Activated T-helper 1 cell treated with anti-CD3 and anti-CD28 coated beads, Interleukin-2, amount 50 U/mL, for 16 hours (primary cell): ENCODE measurements at places on chromosomes 5 and 9.

DNA sequence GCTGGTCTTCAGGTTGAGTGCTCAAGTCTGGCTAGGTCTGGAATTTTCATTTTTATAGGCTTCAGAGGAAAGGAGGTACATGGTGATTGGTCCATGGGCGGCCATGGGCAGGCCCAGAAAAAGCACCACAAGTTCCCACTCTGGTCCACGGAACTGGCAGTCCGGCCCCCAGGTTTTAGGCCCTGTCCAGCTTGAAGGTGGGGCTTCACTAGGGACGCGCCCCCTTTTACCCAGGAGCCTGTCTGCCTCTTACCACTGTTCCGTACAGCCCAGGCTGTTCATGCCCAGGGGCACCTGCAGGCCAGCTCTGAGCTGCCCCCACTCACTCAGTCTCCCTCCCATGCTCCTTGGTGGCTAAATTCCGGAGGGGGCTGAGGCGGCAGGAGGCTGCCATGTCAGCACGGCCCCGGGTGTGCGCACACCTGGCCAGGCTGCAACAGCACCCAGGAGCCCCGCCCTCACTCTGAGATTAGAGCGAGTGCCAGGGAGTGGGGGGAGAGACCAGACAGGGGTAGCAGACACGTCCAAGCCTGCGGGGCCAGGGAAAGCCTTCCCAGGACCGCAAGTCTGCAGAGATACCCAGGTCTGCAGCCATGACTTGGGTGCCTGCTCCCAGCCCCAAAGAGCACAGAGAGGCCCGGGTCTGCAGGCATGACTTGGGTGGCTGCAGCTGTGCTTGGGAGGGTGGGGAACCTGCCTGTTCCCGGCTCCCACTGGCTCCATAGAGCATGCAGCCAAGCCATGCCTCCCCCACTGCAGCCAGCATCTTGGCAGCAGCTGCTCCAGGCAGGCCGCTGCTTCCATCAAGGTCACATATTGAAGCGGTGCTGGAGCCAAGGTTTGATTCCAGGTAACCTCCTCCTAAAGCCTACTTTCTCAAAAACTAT lies 390.2 kb upstream of the SGCD start:
- DNase-seq: no peak

GRCh38 chr9:111678293-111678692 lies 16.9 kb downstream of the GNG10 start:
- no peak for DNase-seq

DNA sequence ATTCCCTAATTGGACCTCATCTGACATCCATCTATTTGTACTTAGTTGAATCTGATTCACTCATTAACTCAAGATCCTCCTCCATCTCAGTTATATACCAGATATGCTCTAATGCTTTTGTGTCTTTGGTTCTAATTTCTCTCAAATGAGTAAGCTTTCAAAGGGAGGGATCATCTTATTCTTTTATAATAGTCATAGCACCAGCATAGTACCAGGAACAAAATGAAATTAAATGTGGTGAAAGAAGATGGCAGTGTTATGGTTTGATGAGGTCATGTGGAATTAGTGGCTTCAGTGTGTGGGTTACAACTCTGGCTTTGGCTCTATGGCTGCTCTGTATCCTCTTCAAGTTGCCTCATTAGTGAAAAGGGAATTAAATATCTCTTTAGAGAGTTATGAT lies 32.5 kb upstream of the ZNF366 start:
- no peak for DNase-seq

GRCh38 chr9:16664211-16664610 lies 206.3 kb downstream of the BNC2 start:
- no peak for DNase-seq

- no peak for DNase-seq
Observed at GRCh38 chr9:92349771-92350739, 24.3 kb downstream of the CENPP start.

- no peak for DNase-seq
Observed at GRCh38 chr9:134712243-134712642, 70.6 kb downstream of the COL5A1 start.

DNA sequence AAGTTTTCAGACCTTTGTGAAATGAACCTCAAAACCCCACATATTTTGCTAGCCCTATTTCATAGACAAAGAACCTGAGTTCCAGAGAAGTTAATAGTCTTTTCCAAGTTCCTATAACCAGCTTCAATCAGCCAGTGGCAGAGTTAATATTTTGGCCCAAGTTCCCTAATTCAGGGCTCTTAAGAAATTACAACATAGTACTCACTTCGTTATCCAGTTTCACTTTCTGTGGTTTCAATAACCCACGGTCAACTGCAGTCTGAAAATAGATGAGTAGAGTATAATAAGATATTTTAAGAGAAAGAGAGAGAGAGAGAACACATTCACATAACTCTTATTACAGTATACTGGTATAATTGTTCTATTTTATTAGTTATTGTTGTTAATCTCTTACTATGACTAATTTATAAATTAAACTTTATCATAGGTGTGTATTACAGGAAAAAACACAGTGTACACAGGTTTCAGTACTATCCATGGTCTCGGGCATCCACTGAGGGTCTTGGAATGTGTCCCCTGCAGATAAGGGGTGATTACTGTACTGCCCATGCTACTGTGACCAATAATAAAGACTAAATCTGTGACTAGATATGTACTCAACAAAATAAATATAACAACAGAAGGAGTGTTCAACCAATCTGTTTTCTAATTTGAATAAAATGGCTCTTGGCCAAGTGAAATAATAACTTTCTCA lies 9.3 kb upstream of the MYOT start:
- DNase-seq: no peak

DNA sequence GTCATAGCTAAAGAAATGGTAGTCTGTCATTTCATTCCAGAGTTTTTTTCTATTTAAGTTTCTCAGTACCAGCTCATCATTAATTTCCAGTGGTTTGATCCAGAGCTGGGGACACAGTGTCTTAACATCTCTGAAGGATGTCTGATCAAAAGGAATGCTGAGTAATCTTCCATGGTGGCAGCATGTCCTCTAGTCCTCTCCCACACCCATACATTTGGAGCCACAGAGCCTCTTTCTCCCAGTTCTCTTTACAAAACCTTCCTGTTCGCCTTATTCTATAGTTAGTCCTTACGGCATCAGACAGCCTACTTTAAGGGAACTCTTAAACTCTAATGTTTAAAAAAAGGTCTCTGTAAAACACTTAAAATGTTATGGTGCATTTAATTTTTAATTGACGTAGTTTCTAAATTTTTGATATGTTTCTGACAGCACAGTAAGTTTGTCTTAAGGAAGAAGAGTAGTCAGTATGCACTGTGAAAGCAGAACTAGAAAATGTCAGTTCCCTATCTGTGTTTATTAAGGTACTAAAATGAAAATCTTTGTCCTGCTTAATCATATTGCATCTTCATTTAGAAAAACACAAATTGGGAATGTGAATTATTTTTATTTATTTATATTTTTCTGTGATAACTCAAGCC lies 96.8 kb downstream of the INIP start:
- DNase-seq: no peak

DNA sequence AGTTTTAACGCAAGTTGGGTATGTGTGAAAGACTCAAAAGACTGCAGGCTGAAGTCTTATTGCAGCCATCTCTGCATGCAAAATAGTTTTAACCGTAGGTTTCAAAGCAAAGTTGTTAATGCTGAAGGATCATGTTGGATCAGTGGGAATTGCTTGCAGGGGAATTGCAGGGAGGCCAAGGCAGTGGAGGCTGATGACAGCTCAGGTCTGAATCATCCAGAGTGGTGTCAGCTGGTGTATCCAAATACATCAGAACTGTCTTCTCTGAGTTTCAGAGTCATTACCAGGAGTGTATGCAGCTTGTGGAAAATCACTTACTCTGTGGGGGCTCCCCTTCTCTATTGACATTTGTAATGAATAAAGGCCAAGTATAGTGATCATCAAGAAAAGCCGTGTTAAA lies 435.7 kb downstream of the SH3GL2 start:
- DNase-seq: no peak

DNA sequence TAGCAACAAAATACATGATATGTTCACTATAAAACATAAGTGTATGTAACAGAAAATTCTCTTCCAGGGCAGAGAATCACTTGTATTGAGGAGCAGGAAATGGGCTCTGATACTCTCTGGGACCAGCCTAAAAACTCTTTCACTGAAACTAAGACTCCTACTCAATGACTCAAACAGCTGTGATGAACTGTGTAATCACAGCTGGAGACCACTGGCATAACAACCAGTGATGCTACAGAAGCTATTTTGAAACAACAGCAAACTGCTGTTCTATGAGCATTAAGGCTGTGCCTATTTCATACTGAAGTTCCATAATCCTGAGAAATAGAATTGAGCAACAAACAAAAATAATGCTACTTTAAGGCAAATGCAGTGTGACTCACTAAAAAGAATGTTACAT lies 594.0 kb downstream of the HINT1 start:
- no peak for DNase-seq

GRCh38 chr5:125402787-125403186 lies 656.3 kb upstream of the ZNF608 start:
- no peak for DNase-seq

DNA sequence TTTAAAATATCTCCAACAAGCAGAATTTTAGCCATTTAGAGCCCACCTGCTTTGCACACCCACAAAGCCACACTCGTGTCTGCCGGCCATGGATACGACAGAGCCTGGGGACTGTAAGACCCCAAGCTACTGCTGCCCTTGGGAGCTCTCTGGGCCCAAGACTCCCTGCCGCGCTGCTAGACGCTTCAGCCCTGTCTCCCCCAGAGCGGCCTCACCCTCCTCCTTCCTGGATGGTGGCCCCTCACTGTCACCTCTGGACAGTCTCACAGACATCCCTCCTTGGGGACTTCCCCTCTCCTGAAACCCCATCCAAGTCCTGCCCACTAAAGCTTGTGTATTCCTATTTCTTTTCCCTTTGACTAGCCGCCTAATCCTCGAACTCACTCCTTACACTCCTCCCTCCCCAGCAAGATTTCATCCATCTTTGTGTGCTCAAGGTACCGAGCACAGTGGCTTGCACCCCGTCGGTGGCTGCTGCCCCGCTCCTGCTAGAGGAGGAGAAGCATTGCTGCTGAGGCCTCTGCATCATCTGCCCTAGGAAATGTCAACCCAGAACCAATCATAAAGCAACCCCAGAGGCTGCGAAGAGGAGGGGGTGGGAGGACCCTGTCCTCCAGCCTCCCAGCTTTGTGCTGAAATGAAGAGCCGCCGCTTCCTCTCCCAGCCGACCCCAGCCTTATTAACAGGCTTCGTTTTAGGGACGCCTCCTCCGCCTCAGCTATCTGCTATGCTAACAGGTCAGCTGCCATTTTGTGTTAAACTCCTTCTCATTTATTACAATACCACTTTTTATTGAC lies 71.2 kb downstream of the CFAP77 start:
- DNase-seq: no peak

DNA sequence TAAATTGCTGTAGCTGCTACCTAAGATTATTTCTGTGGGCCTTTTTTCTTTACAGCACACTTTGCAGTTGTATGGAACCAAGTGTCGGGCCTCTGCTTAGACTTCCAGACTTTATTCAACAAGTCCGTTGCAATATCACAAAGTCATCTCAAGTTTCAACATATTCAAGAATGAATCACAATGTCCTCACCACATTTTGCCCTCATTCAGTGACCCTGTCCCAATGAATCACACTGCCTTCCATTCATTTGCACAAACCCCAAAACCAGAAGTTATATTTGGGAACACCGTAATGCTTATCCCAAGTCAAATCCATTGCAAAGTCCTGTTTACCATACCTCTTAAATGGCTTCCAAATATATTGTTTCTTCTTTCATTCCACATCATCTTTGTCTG lies 439.6 kb downstream of the CSNK1G3 start:
- no peak for DNase-seq

GRCh38 chr5:161544350-161544765 lies 2.2 kb downstream of the GABRB2 start:
- no peak for DNase-seq
